Left renal cortex interstitium (tissue), 4 donors: ENCODE measurements at places on chromosomes 4 and X. TPM values are rescaled to one million over a fixed set of nuclear protein-coding genes. Genes with fewer than 3 reads are reported as not detected.

Gene AMMECR1
- 18.6 TPM for polyA plus RNA-seq

DNA sequence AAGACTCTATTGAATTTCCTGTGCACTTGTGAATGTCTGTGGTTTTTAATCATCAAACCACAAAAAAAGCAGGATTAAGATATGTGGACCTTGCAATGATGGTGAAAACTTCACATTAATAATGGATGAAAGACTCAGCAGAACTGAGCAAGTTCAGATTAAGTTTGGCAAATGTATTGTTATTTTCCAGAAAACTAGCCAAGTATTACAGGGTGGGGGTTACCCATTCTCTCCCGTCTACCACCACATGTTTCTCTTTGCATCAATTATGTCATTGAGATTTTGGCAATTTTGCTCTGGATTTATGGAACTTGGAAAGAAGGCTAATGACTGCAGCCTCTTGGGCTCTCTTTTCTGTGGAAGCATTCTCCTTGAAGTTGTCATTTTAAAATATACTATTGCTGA lies 577.1 kb downstream of the ANKRD50 start:
- DNase-seq = no peak

DNA sequence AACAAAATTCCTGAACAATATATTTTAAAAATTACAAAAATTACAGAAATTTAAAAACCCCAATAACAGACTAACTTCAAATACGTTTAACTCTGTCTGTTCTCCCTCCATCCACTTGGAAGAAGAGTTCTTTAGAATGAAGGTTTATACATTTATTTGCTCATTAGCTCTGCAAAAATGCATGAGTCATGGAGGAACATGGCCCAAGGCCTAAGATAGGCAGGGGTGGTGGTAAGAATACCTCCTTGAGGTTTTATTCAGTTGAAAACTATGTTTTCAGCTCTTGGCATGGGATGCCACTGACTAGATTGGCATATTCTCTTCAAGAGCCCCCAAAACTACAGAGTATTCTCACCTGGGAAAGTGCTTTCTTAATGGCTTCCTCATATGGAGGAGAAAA lies 8.8 kb upstream of the LRRC66 start:
- no peak for DNase-seq

DNA sequence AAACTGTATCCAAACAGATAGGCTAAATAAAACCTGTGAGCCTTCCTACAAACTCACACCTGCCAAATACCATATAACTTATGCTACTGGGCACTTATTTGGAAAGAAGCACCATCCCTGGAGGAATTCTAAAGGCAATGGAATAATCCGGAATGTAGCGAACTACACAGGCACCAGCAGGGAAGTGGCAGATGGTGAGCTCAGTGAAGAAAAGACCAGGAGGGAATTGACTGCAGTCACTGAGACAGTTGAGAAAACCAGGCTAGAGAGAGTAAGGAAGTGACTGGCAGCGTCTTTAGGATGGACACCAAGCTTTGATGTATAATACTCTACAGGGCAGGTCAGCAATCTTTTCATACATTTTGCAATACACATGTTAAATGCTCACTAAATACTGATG lies 16.3 kb downstream of the NDNF start:
- DNase-seq = no peak

DNA sequence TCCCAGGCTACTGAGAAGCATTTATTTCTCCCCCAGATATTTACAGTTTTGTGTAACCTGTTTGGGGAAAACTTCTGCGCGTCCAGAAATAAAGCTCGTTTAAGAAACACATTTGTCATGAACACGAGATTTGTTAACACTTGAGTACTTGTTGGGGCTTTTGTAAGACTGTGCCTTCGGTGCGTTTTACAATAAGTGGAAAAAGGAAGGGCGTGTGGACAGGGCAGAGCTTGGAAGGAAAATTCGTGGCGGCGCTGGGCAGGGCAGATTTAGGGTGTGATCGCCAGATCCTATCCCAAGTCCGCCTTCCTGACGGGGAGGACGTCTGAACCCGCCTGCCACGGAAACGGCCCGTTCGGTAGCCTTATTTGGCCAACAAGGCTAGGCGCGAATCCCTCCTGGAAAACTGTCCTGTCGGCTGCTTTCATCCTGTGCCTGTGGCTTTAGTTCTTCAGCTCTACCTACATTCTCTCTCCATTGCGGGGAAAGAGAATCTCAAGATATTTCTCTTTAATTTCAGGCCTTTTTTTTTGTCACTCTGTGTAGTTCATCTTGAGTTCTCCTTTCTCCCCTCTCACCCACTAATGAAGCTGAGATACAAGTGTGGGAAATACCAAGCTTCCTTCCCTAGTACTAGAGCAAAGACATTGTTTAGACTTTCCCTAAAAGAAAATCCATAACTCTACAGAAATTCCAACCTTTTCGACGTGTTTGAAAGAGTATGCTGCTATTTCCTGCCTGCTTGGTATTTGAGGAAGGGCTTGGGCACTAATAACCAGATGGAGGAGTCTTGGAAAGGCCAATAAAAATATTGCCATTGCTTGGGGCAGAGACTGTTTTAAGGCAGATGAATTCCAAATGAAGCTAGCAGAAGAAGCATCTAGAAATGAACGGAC lies 982 bp downstream of the PDLIM5 start:
- DNase-seq = no peak

DNA sequence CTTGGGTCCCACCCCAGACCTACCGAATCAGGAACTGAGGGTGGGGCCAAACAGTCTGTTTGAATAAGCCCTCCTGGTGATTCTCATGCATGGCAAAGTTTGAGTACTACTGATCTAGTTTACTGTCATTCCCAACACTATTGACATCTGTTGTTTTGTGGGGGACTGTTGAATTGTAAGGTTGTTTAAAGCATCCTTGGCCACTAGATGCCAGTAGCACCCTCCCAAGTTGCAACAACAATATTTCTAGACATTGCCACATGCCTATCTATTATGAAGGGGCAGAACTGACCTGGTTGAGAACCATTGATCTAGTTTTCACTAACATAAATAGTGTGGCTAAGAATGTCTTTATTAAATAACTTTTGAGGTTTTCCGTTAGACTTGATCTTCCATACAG lies 15.1 kb downstream of the TAF9B start:
- DNase-seq = no peak
